ENCODE measurements at places on chromosomes 7 and 10.
A peak's percentile ranks its signal among the peaks of the same experiment; 100 is the strongest.

DNA sequence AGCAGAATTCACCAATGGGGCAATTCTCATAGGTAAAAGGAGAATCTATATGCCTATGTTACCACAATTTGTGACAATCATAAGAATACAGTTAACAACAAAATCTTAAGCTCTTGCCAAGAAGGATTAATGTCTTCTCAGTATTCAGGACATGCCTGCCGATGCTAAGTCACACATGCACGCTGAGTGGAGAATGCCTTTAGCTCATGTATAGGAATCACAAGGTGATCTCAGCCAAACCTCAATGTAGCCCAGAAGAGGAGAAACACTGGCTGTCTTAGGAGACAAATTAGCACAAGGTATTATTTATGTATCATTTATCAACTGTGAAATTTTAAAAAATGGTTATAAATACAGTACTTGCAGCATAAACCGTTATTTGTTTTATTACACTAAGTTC is 2.7 kb downstream of the HTR7 start:
- no peak for DNase-seq

- no peak for DNase-seq
These were observed 22.2 kb downstream of the FRMPD2 start for GRCh38 chr10:48252354-48252650.

DNA sequence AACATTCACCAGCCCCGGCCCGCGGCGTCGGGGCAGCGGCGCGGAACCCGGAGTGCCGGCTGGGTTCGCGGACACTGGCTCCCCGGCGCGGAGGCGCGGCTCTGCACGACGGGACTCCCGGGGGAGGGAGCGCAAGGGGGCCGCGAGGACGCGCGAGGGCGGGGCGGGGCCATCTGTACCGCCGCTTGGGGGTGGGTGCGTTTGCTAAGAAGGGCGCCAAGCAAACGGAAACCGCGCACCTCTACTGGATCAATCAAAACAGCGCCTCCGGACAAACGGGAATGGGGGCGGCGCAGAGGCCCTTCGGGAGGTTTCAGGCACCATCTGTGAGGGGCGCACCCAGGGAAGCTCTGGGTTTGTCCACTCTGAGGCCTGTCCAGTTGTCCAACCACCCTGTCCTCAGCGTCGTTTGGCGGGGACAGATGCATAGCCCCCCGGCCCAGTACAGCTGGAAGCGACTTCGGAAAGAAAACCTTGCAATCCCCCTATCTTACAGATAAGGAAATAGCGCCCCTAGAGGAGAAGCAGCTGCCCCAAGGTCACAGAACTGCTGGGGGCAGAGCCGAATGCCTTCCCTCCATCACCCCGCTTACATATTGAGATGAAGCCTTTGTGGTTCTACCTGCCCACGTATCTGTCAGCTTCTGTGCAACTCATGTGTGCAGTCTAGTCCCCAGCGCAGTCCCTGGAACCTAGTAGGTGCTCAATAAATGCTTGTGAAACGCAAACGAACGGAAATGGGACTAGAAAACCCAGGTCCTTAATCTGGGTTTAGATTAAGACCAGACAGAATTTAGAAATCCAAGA is 10.7 kb upstream of the SLIT1 start:
- DNase-seq: peak; percentile 80

DNA sequence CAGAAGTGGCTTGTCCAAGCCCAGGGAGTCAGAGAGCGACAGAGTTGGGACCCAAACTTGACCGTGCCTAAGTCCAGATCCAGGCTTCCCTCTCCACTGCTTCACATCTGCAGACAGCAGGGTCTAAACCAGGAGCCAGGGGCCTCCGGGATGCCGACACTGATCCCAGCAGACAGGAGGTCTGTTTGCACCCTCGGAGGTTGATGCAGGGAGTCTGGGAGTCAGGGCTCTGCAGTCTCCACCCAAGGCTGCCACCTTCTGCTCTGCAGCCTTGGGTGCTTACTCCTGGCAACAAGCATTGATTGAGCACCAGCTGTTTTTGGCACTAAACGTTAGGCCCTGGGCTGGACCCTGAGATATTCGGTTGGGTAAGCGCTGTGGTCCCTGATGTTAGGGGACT is 21.0 kb downstream of the ELFN1 start:
- no peak for DNase-seq

- DNase-seq: no peak
These were observed 261.9 kb downstream of the ARL4A start for GRCh38 chr7:12949060-12949931.

- no peak for DNase-seq
These were observed 186.7 kb downstream of the TPK1 start for GRCh38 chr7:144649120-144649519.

GRCh38 chr10:113061557-113061956 is 111.5 kb downstream of the TCF7L2 start:
- DNase-seq: no peak

DNA sequence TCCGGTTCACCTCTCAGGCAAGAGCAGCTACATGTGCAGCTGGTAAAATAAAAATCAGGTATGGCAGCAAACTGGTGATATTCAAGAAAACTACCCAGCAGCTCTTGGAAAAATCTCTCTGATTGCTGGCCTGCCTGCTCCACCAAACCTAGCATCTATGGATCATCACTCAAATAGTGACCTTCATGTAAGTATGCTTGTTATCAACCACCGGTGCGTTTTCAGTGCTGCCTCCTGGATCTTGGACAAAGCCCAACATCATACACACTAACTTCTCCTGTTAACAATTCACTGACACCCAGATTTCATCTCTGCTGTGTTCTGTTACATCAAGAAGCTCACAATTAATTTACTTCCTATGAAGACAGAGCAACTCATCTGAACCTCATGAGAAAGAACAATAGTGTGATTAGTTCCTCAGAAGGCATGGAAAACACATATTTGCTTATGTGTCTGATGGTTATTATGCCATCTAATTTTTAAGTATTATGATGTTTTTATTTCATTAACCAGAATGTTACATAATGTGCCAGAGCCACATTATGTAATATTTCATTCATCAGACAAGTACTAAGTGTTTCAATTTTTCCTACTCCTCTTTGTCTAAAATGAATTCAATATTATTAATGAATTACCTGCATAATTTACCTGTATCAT is 8.8 kb downstream of the CDK6 start:
- no peak for DNase-seq

GRCh38 chr10:117419921-117420320 is 44.7 kb upstream of the PDZD8 start:
- DNase-seq: no peak

DNA sequence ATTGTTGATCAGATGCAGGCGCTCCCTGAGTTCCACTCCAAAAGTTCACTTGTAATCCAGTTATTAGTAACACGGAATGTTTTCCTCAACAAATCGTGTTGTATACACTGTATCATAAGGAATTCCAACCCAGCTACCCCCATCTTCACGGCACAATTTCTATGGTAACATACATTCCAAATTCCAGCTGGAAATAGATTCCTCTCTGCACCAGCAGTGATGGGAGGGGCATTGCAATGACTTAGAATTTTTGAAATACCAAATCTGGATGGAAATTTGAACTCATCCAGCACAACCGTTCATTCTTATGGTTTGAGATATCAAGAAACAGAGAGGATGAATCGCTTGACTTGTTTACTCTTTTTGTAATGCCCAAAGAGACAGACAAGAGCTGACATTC is 38.9 kb upstream of the RHEB start:
- DNase-seq: no peak

- no peak for DNase-seq
These were observed 125.3 kb downstream of the CHCHD3 start for GRCh38 chr7:132956556-132956955.

DNA sequence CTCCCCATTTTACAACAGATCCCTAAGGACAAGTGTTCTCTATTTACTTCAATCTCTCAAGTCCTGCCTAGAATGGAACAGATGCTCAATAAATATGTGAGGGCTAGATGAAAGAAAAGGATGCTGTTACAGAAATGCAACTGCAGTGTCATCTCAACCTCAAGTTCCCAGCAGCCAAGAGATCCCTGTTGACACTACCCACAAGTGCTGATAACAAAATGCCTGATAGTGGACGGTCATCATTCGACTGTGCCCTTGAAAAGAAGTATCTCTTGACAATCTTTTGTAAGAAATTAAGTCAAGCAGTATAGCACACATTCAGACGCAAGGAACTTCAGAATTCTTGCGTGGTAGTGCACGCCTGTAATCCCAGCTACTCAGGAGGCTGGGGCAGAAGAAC is 133.2 kb downstream of the PARD3 start:
- no peak for DNase-seq

DNA sequence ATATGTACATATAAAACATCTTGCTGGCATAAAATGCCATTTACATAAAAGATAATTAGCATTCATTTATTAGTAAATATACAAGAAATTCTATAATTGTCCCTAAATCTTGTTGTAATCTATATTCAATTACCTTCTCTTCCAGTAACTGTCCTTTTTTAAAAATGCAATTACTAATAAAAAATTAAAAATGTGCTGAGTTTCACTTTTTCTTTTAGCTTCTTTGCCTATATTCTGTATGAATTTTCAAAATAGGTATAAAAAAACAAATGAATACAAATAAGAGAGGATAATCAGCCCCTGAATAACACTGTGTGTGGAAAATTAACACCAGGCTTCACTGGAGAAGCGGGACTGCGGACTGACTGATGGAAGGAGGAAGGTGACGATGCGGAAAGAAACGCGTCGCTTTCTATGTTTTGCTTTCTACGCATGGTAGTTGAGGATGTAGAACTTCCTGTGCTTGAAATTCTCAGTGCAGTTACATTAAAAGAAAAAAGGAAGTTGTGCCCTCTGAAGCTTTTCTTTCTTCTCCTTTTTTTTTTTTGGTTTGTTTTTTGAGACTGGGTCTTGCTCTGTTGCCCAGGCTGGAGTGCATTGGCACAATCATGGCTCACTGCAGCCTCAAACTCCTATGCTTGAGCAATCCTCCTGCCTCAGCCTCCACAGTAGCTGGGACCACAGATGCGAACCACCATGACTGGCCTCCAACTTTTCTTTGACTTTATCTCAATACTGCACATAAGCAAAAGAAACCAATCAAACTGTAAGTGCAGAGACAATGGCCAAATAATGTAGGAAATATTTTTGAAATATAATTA is 7.4 kb upstream of the ZMYND11 start:
- DNase-seq: peak; percentile 51

GRCh38 chr10:52961323-52961722 is 188.7 kb upstream of the MBL2 start:
- DNase-seq: no peak

- no peak for DNase-seq
These were observed 396.9 kb upstream of the NRP1 start for GRCh38 chr10:33731322-33731721.

DNA sequence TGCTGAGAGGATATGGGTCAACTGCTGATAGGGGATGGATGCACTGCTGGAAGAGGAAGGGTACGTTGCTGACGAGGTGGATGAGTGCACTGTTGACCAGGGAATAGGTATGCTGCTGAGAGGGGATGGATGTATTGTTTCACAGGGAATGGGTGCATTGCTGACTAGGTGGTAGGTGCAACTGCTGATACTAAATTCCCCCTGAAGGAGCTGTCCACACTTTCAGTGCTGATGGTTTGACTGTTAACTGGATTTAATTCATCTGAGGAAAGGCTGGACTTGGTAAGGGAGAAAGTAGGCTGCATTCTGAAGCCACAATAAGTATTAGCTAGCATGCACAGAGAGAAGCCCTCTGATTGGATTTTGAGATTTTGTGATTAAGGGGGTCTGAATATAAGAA is 1196.8 kb upstream of the PHF14 start:
- no peak for DNase-seq

DNA sequence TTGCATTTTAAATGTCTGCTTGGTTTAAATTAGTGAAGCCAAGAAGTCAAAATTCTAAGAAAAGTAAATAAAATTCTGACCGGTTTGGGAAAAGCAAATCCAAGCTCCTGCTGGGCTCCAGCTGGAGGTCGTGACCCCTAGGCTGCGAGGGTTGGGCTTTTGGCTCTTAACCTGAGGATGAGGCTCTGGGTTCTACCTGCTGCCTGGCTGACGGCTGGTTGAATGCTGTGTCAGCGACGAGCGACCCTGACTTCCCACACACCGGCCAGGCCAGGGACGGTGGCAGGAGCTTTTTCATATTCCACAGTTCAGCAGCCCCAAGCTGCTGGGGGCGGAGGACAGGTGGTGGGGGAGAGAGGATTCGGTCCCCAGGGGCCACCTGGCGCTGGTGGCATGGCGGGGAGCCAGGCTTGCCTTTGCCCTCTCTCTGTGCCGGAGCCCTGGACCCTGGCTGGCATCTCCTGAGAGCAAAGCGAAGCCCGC is 843 bp upstream of the PLPP4 start:
- no peak for DNase-seq

GRCh38 chr10:61902445-61903220 is 1.1 kb downstream of the ARID5B start:
- DNase-seq: peak; percentile 68

DNA sequence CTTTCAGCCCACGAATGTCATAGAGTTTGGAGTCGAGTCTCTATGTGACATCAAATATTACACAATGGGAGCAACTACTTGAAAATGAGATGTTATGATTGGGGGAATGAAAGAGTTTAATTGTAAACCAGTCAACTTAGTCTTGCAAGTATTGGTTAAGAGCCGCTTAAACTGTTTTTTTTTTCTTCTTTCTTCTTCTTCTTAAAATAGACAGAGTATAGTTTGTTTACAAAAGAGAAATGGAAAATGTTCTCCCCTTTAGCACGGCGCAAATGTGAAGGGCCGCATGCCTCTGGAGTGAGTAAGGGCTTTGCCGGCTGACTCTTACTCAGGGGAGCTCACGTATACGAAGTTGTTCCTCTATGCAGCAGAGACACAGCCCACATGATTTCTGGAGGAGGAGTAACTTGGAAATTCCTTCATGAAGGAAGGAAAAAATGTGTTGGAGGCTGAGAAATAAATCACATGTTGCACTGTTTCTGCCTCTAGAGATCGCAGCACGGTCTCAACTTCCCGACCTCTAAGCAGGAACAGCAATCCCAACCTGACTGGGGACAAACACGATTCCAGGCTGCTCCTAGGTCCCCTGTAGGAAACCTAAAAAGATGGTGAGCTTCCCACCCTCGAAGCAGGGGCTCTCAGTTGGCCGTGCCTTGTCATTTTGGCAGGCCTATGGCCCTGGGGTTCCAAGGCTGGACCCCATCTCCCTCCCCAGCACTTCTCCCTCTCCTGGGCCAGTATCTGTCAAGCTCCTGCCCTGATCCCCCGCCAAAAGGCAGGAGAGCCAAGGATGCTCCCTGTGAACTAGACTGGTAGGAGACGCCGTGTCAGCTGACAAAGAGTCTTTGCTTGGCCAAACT is 44.8 kb downstream of the MYOF start:
- DNase-seq: no peak

- no peak for DNase-seq
These were observed 23.1 kb downstream of the RCC1L start for GRCh38 chr7:75050501-75050900.

DNA sequence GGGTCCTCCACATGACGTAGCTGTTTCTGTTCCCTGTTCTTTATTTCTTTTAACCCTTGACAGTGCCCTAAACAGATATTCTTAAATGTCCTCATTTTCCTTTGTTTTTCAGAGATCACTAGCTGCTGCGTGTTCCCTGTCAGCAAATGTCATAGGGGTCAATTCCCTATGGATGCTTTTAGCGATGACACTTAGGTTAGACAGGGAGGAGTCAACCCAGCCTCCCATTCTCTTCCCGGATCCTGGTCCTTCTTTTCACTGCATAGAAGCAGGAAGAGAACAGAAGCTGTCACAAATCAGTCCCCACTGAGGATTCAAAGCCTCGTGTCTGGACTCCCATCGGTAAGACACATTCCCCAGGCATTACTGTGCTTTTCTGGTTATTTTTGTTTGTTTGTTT is 392.1 kb upstream of the PRKCQ start:
- DNase-seq: no peak

All from CD4-positive, alpha-beta T cell treated with Interleukin-17A for 4 hours (primary cell).